Activated effector memory CD4-positive, alpha-beta T cell treated with anti-CD3 and anti-CD28 coated beads, Interleukin-2, amount 50 U/mL, for 16 hours (primary cell): ENCODE measurements at places on chromosomes 16 and 17.

DNA sequence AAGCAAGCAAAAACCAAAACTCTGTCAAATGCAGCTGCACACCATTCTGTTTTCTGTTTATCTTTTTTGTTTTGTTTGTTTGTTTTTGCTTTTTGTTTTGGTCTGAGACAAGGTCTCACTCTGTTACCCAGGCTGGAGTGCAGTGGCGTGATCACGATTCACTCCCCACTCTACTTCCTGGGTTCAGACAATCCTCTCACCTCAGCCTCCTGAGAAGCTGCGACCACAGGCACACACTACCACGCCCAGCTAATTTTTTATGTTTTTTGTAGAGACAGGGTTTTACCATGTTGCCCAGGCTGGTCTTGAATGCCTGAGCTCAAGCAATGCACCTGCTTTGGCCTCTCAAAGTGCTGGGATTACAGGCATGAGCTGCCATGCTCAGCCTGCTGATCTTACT is 19.3 kb upstream of the SLFN13 start:
- no peak for DNase-seq

GRCh38 chr17:5419959-5420653 is at the start of gene RPAIN:
TSS of gene RPAIN (plus strand) at chr17:5420182. CDS start at chr17:5420211, 29 bp downstream.
- peak; percentile 96 for DNase-seq

- DNase-seq: peak; percentile 78
Measured at GRCh38 chr16:67399218-67399733, 6.0 kb upstream of the TPPP3 start.

DNA sequence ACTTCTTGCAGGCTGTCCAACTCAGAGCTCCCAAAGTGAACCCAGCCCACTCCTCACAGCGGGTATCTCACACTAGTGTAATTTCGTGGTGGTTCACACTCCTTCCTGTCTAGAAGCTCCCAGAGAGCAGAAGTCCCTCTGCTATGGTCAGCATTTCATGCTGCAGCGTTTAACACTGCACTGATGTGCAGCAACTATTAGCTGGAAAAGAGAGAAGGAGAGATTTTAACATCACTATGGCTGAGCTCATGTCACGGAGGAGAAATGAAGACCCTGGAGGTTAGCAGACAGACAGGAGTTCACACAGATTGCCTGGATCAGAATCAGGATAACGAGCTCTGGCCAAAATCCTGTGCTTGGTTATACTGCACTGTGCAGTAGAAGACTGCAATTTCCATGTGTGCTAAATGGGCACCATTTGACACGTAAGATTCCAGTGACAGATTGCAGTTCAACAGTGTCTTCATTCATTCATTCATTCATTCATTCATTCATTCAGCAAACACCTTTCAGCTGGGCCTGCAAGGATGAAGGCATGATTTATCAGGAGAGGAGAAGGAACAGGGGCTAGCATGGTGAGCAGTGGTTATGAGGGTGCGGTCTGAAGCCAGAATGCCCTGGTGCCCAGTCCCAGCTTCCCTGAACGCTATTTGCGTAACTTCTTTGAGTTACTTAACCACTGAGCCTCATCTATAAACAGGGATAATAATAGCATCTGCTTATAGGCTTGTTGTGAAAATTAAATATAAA is 5.3 kb upstream of the CCL1 start:
- no peak for DNase-seq

GRCh38 chr17:17889922-17890321 is 53.1 kb upstream of the SREBF1 start:
- no peak for DNase-seq

- DNase-seq: no peak
Measured at GRCh38 chr16:50580180-50580798, 32.1 kb downstream of the NKD1 start.

DNA sequence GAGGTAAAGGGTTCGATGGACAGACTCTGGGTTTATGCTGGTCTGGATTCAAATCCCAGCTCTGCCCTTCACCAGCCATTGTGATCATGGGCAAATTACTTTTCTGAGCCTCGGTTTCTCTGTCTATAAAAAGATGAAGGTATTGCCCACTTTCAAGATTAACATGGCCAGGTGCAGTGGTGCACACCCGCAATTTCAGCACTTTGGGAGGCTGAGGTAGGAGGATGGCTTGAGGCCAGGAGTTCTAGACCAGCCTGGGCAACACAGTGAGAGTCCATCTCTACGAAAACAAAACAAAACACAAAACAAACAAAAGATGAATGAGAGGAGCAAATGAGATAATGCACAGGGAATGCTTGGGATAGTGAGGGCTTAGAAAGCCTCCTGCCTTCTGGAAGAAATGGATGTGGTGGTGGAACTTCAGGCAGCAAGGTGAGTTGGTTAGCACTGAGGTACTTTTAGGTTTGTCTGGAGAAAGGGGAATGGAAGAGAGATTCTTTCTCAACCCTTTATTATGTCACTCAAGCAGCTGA is 8.5 kb downstream of the ADGRG3 start:
- DNase-seq: no peak

GRCh38 chr17:75325827-75326225 is 36.6 kb upstream of the SLC25A19 start:
- DNase-seq: no peak

DNA sequence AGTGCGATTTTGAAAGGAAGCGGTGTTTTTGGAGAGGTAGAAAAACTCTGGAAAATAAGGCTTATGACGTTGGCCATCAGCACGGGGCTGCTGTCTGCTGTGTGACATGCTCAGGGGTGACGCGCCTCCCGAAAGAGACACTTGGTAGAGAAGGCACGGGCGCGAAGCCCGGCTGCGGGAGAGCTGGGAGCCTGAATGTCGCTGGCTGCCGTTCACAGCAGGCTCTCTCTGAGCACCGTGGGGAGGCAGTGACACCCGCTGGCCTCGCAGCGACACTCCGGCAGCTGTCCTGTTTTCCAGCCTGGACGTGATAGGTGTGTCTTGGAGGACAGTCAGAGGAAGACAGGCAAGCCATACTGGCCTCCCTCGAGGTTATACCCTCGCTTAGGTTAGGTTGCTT is 759.1 kb upstream of the RBFOX1 start:
- no peak for DNase-seq

GRCh38 chr17:71176331-71176730 is 944.5 kb upstream of the SOX9 start:
- no peak for DNase-seq

- no peak for DNase-seq
Measured at GRCh38 chr16:309476-309875, 26.5 kb downstream of the PDIA2 start.

DNA sequence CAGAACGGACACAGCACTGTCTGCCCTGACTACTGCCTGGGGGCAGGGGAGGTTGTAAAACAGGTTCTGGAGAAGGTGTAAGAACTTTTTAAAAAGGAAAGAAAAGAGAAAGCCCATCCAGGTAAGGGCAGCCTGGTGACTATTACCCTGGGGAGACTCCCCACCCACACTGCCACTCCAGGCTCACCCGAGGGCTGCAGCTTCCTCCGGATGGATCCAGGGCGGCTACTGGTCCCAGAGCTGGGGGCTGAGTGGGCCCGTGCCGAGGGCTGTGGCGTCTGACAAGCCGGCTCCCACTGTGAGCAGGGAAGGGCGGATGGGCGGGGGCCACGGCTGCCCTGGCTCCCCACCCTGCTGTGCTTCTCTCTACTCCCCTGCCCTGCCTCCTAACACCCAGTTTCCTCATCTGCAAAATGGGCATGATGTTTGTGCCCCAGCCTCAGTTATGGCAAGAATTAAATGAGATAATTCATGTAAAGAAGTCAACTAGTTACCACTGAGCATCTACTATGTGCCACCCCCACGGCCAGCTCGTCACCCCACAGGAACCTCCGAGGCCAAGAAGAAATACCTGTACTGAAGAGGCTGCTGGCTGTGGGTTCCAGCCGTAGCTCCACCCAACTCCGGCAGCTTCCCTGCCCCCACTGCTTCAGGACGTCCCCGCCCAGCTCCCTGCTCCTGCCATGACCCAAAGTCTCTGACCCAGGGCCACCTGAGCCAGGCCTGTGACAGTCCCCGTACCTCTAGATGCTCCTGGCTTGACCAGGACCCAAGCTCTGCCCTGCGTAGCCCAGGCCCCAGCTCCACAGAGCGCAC is 24.2 kb downstream of the KATNB1 start:
- no peak for DNase-seq

DNA sequence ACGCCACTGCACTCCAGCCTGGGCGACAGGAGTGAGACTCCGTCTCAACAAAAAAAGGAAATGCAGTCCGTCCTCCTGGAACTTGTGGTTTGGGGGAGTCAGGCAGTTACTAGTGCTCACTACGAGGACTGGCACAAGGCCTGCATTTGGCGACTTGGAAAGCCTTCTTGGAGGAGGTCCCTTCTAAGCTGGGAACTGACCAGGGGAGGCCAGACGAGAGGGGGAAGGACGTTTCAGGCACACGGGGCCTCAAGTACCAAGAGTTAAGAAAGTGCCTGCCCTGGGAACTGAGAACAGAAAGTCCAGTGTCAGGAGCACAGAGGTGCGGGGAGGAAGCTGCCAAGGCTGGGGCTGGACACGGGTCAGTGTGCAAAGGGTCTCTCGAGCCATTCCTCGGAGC is 89.9 kb downstream of the ABR start:
- DNase-seq: no peak

GRCh38 chr17:45227101-45227925 is 5.6 kb downstream of the FMNL1 start:
- DNase-seq: peak; percentile 70

GRCh38 chr17:82595893-82596292 is 52.4 kb downstream of the WDR45B start:
- DNase-seq: no peak
